ENCODE measurements at places on chromosomes 4 and X.

DNA sequence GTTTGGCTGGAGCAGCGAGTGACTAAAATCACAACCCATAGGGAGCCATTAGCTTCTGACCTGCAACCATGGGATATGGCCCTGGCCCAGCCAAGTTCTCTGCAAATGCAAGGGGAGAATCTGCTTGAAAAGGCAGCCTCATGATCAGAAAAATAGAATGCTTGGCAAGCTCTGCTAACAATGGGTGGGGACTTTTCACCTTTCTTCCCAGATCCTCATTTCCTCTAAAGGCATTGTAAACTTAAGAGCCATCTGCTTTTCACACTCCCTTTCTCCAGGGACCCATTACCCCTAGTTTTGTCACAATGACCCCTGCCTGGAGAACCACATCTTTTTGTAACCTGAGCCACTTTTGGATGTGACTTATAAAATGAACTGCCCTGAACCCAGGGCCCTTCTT is 104.3 kb downstream of the PARM1 start:
- no peak for DNase-seq

GRCh38 chrX:153687121-153688039 is at the start of gene SLC6A8:
SLC6A8 (plus strand) TSS chrX:153687926; CDS start chrX:153688575, 649 bp downstream.
- peak; percentile 43 for DNase-seq

DNA sequence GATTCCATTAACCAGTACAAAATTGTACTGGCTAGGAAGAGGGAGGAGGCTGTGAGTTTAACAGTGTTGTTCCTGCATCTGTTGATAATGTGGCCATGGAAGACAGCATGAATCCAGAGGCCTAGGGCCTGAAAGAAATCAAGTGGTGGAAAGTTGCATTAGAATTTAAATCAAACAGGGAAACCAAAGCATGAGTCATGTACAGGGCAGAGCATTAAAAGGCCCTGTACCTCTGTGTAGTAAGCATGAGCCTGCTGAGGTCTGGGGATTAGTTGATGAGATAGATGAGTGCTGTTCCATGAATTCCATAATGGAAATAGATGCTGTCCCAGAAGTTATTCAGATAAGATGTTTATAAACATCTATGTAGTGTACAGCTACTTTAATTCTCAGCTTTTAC is 58.3 kb downstream of the MID1IP1 start:
- no peak for DNase-seq

DNA sequence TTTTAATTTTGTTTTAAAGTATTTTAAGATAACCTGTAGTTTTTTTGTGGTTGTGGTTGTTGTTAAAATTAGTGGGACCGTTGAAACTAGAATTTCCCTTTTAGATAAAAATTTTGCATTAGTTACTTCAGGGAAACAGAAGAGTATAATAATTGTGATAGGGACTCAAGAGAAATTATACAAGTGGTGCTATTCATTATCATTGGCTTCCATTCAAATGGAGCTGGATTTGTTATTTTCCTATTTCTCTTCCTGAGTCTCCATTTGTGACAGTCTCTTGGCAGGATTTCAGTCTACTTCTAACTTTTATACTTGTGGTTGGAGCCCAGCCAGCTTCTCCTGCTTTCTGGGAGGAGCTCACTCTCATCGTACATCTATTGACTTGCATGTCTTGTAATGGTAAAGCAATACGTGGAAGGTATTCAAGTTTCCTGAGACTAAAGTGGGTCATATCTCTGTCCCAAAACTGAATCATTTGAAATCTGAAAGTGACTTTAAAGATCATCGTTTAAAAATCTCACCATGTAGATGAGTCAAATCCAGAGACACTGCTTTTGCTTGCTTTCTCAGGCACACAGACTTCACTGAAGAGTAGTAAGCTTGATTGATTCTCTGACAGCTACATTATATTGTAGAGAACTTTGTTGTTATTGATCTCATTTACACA is 155.8 kb downstream of the RPA4 start:
- no peak for DNase-seq

- no peak for DNase-seq
These were observed 239.4 kb downstream of the FAM47A start for GRCh38 chrX:33892670-33893069.

Data from NCI-H2081 (cell line).